Activated CD4-positive, alpha-beta T cell treated with anti-CD3 and anti-CD28 coated beads, Interleukin-2, amount 50 U/mL, for 1 hour (primary cell): ENCODE measurements at places on chromosomes 5 and 9.

- no peak for DNase-seq
Observed at GRCh38 chr5:42499016-42499415, 75.8 kb downstream of the GHR start.

- DNase-seq = no peak
Observed at GRCh38 chr5:153523831-153524230, 33.4 kb downstream of the GRIA1 start.

DNA sequence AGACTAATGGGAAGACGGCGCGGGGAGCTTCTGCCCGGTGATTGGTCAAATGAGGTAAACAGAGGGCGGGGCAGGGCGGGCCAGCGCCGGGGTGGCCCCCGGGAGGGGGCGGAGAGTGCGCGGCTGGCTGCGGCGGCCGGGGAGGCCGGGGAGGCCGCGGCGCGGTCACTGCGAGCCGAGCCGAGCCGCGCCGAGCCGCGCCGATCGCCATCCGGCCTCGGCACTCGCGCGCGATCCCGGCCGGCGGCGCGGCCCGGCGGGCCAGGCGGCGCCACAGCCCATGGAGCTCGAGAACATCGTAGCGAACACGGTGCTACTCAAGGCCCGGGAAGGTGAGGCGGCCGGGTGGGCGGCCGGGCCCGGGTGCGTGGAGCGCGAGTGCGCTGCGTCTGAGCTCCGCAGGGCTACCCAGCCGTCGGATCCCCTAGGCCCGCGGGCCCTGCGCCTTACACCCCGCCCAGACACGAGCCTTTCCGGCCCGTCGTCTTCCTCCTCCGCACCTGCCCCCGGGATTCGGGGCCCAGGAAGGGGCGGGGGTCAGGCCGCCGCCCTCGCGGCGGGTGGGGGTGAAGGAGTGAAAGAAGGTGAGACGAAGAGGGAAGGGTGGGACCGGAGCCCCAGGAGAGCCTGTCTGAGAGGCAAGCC lies at the start of gene GRK6:
Gene GRK6, plus strand, starts transcription at position 111 of the 645 bp plus-strand sequence. Its CDS starts 170 bp downstream, at position 281.
- DNase-seq = peak; percentile 61

DNA sequence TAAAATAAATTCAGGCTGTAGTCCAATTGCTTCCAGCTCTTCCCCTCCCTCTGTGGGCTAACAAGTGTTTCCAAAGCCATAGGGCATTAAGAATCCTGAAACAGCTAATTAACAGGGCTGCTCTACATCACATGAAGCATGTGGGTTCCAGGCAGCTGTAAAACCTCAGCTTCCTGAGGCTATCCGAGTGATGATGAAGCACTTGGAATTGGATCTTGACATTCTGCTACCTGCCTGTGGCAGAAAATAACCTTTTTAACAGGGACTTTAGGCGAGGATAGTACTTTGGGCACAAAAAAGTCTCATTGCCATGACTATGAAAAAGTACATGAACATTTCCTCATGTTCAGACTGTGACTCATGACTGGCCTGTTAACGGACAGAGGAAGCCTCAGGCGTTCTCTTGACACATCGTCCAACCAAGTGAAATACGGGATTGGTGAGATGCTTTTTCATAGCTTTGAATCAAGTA lies 107.2 kb downstream of the PDE4D start:
- DNase-seq = no peak

GRCh38 chr5:147857302-147858129 lies 21.0 kb upstream of the SCGB3A2 start:
- DNase-seq = peak; percentile 16

- DNase-seq = no peak
Observed at GRCh38 chr5:170081616-170082015, 24.1 kb upstream of the FOXI1 start.

- peak; percentile 55 for DNase-seq
Observed at GRCh38 chr5:178279723-178280438, 47.3 kb upstream of the PHYKPL start.

DNA sequence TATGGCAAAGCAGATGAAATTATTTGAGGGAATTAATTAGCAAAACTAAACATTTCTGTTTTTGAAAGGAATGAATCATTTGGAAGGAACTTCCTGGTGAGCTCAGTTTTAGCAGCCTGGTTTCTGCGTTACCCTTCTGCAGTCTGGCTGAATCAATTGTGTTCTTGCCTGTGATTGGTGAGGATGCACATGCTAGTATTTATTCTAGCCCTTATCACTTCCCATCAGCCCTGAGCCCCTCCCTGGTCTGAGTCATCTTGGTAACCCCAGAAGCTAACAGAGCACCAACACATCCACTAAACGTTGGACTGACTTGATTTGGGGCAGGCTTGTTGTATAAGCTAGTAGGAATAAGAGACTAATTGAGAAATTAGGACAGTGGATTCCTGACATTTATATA lies 6.6 kb downstream of the TJP2 start:
- peak; percentile 4 for DNase-seq

GRCh38 chr9:7037176-7037575 lies 279.4 kb downstream of the KDM4C start:
- DNase-seq = no peak

DNA sequence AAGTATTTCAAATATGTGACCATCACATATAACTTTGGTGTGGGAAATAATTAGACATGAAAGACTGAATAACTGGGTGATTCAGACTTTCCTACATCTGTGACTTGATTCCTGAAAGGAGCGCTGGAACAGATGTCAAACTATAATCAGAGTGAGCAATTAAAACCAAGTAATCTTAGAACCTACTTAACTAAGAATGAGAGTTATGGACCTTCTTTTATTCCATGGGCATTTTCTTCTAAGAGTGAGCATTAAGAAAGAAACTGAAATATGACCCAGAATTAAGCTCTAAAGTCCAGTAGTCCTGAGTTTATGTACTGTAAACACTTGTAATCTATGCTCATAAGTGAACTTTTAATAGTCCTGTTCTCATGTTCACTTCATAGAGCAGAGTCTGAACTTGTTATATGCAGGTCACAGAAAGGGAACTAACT lies 68.4 kb downstream of the PAM start:
- no peak for DNase-seq

- no peak for DNase-seq
Observed at GRCh38 chr9:133189826-133190225, 19.2 kb downstream of the OBP2B start.

GRCh38 chr5:27171761-27172261 lies 133.4 kb upstream of the CDH9 start:
- DNase-seq = no peak

DNA sequence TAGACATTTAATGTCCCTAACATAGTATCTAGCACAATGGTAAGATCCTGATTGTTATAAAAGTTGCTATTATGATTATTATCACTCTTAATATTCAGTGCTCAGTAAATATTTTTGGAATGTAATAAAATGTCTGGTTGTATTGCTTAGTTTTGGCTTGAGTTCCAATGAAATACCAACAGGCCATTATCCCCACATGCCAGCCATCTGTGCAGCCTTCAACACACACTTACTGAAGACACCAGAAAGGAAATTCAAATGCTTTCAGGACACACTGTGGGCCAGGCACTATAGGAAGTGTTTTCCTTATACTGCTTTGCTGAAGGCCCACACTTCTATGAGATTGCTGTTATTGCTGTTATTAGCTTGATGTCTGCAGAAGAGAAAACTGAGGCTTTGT lies 157.5 kb downstream of the TRIM32 start:
- no peak for DNase-seq

GRCh38 chr5:156405988-156406387 lies 79.0 kb downstream of the SGCD start:
- no peak for DNase-seq

DNA sequence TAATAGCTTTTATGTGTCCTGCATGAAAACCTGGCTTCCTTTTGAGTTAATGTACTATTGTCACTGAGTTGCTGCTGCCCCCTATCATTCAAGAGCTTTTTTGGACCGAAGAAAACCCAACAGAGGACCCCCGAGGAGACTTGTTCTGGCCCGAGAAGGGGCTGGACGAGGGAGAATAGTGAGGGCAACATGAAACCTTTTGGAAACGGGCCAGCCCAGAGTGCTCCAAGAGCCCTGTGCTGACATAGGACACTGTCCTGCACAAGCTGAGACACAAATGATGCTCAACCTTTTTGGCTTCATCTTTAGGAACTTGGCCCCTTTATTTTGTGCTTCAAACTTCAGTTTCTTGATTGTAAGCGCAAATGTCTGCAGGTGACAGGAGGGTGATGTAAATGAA lies 4.0 kb upstream of the GADD45G start:
- no peak for DNase-seq

- DNase-seq = no peak
Observed at GRCh38 chr5:154543380-154543779, 65.4 kb upstream of the HAND1 start.

DNA sequence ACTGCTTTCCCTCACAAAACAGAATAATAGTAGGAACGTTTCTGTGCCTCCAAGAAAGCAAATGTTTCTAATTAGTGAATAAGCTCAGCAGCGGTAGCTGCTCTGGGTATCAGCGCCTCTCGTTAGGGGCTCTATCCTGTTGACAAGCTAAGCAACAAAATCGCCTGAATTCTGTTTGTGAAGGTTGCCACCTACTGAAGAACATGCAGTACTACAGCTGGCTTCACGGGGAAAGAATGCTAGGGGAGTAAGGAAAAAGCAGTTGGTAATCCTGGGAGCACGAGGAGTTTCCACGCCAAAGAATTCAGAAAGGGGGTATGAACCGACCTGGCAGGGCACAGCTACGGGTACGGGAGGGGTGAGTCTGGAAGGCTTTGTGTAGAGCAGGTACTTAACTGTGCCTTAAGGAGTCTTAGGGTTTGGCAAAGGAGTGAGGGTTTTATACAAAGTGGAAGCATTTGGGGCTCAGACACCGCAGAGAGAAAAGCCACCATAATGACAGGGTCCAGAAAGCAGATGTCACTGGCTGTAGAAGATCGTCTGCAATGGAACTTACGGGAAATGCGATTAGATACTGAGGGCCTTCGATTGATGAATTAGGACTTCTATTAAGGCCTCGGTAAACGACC lies 171.7 kb downstream of the TTC39B start:
- peak; percentile 18 for DNase-seq

DNA sequence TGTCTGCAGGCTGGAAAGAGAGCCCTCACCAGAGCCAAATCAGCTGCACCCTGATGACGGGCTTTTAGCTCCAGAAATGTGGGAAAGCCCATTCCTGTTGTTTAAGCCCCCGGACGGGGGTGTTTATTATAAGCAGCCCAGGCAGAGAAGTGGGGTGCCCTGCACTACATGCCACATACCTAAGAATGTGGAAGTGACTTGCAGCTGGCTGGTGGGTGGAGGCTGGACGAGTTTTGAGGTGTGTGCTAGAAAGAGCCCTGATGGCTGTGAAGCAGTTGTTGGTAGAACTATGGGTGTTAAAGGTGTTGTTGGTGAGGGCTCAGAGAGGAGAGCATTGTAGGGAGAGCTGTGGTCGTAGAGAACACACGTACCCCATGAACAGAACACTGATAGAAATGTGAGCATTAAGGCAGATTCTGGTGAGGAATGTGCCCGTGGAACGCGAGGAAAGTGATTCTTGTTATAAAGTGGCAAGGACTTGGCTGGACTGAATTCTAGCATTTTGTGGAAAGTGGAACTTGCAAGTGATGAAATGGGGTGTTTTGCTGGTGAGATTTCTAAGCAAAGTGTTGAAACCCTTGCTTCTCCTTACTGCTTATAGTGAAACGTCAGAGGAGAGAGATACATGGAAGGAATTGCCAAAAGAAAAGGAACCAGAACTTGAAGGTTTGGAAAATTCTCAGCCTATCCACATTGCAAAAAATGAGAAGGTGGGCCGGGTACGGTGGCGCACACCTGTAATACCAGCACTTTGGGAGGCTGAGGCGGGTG lies 38.9 kb downstream of the AHRR start:
- no peak for DNase-seq

DNA sequence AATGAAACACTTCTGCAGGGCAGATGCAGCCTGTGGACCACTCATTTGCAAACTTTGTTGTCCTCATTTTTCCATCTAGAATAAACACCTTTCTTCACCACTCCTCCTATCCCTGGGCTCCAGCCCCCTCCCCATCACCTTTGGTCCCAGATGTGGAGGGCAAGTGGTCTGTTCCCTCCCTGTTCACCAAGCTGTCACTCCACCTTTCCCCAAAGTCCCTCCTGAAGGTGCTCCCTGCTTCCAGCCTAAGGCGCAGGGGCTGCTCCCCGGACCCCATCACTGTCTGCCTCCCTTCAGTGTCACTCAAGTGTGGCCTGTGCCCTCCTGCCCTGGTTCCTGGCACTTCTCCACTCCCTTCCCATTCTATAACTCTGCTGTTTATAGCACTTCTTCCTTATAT lies 6.9 kb downstream of the PCYOX1L start:
- no peak for DNase-seq

- DNase-seq = no peak
Observed at GRCh38 chr5:122259995-122260394, 52.0 kb upstream of the SNCAIP start.

DNA sequence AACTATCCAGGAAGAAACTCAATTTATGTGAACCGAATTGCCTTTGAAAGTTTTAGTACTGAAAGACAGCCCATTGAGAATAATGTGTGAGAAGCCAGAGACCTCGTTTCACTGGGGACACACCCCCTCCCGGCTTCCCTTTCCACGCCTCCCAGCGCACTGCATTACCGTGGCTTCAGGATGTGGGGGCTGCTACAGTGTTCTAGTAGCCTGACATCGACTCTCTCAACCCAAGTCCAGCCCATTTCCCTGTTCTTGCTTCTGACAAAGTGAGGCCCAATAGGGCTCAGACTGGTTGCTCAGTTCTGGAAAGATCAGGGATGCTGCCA lies 3.5 kb downstream of the PAX5 start:
- no peak for DNase-seq

DNA sequence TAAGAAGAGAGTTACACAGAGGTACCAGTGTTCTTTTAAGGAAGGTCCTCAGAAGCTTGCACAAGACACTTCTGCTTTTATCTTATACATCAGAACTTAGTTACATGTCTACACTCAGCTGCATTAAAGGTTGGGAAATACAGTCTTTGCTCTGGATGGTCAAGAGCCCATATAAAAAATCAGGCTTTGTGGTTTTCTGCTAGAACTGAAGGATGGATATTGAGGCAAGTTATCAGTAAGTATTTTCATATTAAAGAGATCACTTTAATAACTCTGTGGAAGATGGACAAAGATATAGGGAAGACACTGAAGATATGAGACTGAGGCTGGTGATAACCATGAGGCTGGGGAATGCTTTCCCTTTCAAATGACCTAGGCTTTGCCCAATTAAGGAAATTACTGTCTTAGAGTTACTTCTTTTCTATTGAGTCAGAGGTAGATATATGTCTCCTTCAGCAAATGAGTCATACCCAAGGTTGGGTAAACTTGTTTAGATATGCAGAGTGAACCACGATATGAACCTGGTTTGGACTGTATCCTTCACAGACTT lies 87.0 kb upstream of the TNC start:
- DNase-seq = no peak
